ENCODE measurements at places on chromosomes 5 and 9. TPM values are rescaled to one million over a fixed set of nuclear protein-coding genes. Genes with fewer than 3 reads are reported as not detected.

DNA sequence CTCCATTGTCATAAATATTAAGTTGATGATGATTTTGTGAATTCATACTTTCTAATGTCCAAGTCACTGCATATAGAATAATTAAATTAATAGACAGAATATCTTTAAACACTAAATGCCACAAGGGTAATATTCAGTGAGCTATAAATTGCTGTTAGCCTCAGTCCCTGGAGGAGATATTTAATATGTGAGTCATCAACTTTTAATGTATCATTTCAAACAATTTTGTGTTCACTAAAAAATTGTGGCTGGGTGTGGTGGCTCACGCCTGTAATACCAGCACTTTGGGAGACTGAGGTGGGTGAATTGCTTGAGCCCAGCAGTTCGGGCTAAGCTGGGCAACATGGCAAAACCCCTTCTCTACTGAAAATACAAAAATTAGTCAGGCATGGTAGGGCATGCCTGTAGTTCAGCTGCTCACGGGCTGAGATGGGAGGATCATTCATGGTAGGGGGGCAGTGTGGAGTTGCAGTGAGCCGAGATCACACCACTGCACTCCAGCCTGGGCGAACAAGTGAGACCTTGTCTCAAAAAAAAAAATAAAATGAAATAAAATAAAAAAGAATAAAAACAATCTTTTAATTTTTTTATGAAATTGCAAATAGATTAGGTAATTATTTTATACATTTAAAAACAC is 717.3 kb upstream of the CHD1 start:
- no peak for DNase-seq

DNA sequence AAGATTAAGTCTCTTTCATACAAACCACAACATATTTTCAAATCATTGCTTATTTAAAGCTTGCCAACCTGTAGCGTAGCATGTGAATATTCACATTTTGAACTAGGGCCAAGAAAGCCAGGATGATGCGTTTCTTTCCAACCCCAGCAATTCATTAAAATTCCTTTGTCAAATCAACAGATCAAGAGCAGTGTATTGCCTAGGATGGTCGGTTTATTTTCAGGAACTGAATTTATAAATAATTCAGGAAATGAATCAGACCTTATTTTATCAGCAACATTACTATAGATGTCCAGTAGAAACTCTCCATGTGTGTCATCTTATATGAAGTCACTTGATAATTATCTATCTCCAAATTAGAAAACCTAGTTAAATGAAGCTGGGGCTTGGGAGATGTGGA is 13.2 kb upstream of the AUH start:
- no peak for DNase-seq

Gene ROR2
- not detected for polyA plus RNA-seq

DNA sequence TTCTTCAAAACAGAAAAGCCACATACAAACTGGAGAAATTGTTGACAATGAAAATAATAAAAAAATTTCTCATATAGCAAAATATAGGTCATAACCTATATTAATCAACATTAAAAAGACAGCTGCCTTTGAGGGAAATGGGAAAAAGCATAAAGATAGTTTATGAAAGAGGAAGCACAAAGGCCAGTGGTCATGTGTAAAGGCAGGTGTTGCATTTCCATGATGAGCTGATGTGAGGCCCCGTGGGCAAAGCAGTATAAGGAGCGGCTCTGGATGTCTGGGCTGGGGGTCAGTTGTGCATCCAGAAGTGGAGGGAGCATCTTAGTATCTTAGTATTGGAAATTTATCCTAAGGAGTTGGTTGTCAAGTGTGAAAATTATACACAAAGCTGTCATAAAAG is 18.3 kb downstream of the NDUFS6 start:
- DNase-seq = no peak

DNA sequence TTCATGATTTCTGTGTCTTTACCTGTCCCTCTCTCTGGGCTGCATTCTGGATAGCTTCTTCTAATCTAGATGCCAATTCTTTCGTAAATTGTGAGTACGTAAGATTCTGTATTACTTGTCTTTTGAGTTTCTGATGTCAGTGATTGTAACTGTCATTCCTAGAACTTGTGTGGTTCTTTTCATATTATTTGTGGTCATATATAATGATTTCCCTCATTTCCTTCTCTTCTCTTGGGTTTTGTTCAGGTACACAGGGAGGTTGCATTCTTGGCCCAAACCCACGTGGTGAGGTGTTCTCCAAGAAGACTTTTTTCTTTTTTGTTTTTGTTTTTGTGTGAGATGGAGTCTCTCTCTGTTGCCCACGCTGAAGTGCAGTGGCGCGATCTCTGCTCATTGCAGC is 13.8 kb downstream of the UGCG start:
- DNase-seq = no peak

Gene NLN
- polyA plus RNA-seq = 11.7 TPM

DNA sequence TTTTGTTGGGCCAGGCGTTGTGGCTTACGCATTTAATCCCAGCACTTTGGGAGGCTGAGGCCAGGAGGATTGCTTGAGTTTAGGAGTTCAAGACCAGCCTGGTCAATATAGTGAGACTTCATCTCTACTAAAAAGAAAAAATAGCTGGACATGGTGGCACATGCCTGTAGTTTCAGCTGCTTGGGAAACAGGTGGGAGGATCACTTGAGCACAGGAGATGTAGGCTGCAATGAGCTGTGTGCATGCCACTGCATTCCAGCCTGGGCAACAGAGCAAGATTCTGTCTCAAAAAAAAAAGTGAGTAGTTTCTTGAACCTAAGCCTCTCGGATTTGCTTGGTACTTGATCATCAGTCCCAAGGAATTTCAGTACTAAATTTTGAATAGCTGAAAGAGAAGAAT is 26.9 kb downstream of the G3BP1 start:
- DNase-seq = no peak

GRCh38 chr5:95087816-95088317 is 197.0 kb downstream of the MCTP1 start:
- no peak for DNase-seq

DNA sequence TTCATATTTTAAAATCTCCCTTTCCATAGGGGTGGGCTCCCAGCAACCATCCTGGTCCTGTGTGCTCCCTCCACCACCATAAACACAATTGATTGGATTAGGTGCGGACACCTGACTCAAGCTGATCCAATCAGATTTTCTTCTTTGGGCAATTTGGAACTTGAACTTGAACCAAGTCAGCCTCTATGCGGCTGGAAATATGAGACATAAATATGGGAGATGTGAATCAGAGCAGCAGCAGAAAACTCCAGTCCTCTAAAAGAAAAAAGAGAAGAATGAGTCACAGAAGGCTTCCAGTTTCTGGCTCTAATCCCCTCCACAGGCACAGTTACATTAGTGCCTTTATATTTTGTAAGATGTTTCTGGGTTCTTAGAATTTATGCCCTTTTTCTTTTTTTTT is 306.6 kb downstream of the MLLT3 start:
- no peak for DNase-seq

Gene ESM1
- polyA plus RNA-seq = not detected

Gene SLC6A19
- polyA plus RNA-seq = 139 TPM

GRCh38 chr5:161547406-161547737 is 847 bp upstream of the GABRB2 start:
- no peak for DNase-seq

DNA sequence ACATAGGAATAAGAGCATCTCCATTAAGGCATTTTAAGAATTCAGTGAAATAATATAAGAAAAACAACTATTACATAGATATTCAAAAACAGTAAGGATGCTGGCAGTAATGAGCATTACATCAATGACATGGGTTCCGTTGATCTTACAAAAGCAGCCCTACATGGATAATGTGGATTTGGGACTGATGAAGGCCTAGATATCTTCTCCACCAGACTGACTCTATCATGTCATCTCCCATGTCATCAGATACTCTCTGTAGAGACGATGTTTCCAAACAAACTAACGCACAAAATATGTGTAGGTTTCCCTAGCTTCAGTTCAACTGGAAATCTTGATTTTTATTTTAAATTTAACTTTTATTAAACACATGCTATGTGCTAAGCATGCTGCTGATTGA is 3.6 kb downstream of the LURAP1L start:
- DNase-seq = no peak

DNA sequence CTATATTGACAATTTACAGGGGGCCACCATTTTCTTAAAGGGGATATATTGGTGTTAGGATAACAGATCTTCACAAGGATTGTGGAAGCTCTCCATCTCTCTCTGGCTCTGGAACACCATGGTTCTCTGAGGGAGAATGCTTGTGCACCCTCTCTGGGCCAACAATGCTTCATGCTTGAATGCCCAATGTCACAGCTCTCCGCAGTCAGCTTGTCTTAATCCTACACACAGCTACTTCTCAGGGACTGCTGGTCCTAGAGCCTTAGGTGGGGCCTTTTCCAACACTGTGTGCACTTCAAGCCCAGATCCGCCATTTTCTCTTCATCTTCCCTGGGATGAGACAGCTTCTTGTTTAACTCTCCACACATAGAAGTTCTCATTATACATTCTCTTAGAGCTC is 6.9 kb upstream of the PDLIM4 start:
- no peak for DNase-seq

GRCh38 chr5:142902186-142902965 is 132.2 kb downstream of the ARHGAP26 start:
- DNase-seq = no peak

DNA sequence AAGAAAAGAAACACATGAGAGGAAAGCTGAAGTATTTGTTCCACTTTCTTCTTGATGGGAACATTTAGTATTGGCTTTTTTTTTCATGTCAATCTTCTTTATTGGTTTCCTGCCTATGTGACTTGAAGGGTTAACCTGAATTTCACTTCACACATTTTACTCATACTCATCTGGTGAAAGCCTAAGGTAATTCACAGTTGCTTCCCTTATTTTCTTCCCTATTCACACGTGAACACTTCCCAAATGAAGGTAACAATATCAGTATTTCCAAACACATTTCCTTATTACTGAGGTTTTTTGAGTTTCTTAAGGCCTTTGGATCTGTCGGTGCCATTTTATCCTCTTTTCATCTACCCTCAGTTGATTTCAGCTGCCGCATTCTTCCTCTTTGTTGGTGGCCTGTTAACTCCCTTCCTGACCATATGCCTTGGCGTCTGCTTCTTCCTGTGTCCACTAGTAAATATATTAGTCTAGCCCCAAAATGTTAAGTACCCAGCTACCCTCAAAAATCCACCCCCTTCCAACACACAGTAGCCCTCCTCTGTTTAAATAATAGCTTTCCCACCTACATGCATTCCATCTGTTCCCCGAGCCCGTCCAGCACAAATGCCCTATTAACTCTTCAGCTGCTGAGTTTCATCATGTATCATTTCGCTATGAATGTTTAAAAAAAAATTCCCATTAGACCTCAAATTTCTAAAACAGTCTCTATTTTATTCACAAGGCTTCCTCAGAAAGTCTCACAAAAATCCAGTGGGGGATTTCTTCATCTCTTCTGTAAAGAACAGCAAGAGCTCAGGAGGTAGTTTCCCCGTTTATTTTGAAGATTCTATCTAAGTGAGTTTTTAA is 97.3 kb downstream of the USP20 start:
- no peak for DNase-seq

GRCh38 chr5:159481751-159482150 is 151.5 kb upstream of the IL12B start:
- DNase-seq = no peak

GRCh38 chr9:120974181-120974580 is 47.6 kb upstream of the TRAF1 start:
- DNase-seq = no peak

Gene AGXT2
- 0.81 TPM for polyA plus RNA-seq

- no peak for DNase-seq
These were observed 232.0 kb upstream of the FBXL7 start for GRCh38 chr5:15267966-15268365.

GRCh38 chr9:17587113-17587512 is 8.2 kb downstream of the SH3GL2 start:
- DNase-seq = no peak

GRCh38 chr5:157050050-157050449 is 8.9 kb downstream of the HAVCR1 start:
- no peak for DNase-seq

Gene BTNL3
- polyA plus RNA-seq = 35.6 TPM

- DNase-seq = no peak
These were observed 148.1 kb downstream of the KDM4C start for GRCh38 chr9:6905850-6906375.

Gene CSF2
- not detected for polyA plus RNA-seq

DNA sequence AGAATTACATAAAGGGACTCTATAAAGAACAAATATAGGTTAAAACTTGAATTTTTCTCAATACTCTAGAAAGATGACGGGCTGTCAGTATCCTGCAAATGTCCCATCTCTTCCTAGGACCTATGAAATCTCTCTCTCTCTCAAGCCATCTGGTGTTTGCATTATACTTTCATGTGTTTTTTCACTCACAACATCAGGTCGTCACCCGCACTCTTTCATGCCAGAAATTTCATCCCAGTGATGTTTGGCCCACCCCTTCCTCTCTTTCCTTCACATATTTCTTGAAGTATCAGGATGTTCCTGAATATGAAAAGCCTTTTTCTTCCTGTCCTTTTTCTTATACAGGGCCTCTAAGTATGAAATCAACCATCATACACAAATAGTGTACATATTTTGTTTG is 63.3 kb upstream of the GAS1 start:
- DNase-seq = no peak

Gene OR1J2
- not detected for polyA plus RNA-seq

Gene GLRA1
- polyA plus RNA-seq = not detected

Gene MOB3B
- polyA plus RNA-seq = 16.9 TPM

- DNase-seq = no peak
These were observed 274.6 kb upstream of the IRX4 start for GRCh38 chr5:2157372-2157771.

Gene REEP5
- 27.3 TPM for polyA plus RNA-seq

Gene NXNL2
- polyA plus RNA-seq = not detected

DNA sequence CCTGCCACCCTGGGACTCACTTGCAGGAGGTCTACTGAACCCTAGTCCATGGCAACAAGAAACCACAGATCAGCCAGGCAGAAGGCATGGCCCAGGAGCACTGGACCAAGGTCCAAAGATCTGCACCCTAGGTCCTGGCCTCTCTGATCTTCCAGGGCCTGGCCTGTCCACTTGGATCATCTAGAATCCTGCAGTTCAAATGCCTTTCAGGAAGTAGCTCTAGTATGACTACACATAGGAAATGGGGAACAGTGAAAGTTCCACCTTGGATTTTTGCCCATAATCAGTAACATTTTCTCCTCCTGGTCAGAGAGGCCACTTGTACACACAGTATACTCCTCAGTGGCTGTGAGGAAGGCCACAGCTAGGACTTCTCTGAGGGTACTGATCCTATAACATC is 11.5 kb downstream of the ANXA6 start:
- DNase-seq = no peak

GRCh38 chr5:173970878-173971650 is 17.9 kb upstream of the C5orf47 start:
- DNase-seq = no peak

DNA sequence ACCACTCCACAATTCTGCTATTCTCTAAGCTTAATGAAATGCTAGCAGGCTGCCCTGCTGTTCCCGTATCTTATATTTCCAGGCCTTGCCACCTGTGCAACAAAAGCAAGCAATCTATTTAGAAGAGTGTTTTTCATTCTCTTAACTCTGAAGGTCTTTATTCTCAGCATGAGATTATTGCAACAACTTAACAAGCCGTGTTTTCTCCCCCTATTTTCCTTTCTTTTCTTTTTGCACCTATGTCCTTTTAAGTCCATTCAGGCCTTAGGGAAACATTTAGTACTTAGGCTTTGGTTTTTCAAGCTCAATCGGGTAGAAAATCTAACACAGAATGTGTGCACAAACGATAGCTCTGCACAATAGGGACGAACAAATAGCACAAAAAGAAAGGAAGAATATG is 89.6 kb upstream of the DMRTA1 start:
- no peak for DNase-seq

All from small intestine (tissue), 16 donors.